Activated T-cell treated with anti-CD3 and anti-CD28 coated beads, Interleukin-2, amount 50 U/mL, for 72 hours (primary cell): ENCODE measurements at places on chromosomes 12 and 14. TPM values are rescaled to one million over a fixed set of nuclear protein-coding genes. Genes with fewer than 3 reads are reported as not detected.

The OVCH1 gene
- not detected for total RNA-seq

GRCh38 chr12:122031342-122032216, 9.9 kb downstream of the BCL7A start:
- DNase-seq, result peak; percentile 62

GRCh38 chr12:51622564-51622963, 31.5 kb downstream of the SCN8A start:
- no peak for DNase-seq

DNA sequence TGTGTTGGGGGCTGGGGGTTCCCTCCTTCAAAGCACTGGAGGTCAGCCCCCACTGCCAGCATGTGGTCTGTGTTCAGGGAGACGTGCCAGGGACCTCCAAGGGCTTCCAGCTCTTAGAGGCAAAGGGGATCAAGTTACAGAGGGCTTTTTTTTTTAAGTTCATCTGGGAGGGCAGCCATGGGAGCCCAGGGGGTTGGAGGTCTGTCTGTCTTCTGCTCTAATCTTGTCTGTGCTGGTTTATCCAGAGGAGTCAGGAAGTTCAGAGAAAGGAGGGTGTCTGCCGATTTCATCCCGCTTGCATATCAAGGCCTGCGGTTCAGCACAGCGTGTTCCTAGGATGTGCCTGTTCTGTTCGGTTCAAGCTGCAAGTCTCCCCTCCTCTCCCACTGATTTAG, 72.2 kb downstream of the TMEM132C start:
- no peak for DNase-seq

DNA sequence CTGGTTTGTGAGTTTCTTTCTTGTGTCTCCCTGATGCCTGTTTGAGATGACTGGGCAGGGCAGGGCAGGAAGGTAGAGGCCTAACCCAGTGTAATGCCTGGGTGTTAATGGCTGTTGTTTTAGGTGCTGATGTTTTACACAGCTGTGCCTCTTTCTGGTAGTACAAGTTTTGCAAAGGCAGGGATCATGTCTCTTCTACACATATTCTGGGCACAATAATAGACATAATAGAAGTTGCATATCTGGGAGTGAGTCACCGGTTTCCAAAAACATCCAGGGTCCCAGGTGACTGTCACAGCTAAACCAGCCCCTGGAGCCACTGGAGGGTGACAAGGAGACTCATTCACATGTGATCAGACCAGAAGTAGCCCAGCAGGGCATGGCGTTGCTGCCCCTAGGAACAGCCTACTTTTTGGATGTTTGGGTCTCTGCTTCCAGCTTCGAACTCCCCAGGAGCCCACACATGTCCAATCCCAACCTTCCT, 18.1 kb downstream of the TPCN1 start:
- DNase-seq, result no peak

GRCh38 chr12:109489016-109489954, 11.9 kb downstream of the UBE3B start:
- no peak for DNase-seq

DNA sequence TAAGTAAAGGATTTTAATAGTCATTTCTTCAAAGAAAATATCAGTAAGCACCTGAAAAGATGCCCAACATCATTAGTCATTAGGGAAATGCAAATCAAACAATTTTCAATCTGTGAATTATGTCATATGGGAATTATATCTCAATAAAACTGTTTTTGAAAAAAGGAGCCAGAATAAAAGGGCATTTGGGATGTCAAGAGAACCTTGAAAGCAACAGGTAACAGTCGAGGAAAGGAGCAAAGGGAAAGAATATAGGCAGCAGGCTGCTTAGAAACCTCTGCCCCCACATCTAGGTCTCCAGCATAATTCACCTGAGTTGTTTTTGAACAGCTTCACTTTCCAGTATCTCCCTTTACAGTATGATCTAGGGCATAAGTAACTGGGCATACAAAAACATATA, 12.2 kb downstream of the RAD9B start:
- no peak for DNase-seq

The SMIM41 gene
- total RNA-seq, result not detected

- no peak for DNase-seq
These were observed 67.0 kb downstream of the EML1 start for GRCh38 chr14:99860219-99860618.

GRCh38 chr12:98750511-98750910, 105.4 kb downstream of the APAF1 start:
- no peak for DNase-seq

The NID2 gene
- 0.24 TPM for total RNA-seq

GRCh38 chr12:78315028-78315427, 484.3 kb downstream of the NAV3 start:
- DNase-seq, result no peak

DNA sequence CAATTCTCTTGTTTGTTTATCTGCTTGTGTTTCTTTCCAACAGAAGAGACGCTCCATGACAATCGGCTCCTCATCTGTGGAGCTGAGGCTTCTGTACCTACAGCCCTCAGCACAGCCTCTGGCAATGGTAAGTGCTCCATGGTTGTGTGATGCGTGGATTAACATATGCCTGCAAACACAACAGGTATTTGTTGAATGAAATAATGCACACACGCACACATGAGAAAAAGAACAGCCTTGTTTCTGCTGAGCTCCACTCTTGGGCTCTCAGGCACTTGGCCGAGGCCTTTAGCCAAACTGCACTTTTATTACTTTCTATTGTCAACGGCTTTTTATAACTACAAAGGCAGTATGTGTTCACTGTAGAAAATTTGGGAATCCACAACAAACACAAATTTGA, 120.4 kb upstream of the TMCC3 start:
- DNase-seq, result no peak

DNA sequence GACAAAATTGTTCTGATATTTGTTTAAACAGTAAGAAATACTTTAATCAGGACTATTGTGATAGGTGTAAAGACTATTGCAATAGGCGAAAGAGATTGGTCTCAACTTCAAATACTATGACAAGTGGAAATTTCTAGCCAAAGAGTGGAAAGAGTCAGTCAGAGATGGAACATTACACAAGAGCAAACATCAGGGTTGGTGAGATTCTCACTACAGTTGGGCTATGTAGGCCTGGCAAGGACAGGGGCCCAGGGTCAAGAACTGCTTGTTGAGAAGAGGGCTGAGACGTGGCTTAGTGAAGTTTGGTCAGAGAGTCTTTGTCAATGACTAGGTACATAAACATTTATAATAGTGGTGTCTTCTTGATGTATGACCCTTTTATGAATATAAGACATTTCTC, 19.4 kb downstream of the CAND1 start:
- DNase-seq, result no peak

DNA sequence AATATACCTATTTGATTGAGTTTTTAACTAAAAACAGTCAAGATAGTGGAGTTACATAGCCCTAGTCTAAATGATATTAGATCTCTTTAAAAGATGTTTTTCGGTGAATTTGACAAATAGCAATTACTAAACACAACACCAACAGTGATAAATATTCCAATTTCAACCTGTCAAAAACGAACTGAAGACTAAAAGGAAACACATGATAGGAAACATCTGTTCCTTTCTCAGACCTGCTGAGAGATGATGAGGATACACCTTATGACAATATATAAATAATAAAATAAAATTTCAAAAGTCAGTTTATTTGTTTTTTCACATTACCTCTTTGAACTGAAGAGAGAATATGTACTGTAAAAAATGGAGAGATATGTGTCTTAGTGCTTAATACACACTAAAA, 232.7 kb downstream of the RASSF9 start:
- DNase-seq, result no peak

DNA sequence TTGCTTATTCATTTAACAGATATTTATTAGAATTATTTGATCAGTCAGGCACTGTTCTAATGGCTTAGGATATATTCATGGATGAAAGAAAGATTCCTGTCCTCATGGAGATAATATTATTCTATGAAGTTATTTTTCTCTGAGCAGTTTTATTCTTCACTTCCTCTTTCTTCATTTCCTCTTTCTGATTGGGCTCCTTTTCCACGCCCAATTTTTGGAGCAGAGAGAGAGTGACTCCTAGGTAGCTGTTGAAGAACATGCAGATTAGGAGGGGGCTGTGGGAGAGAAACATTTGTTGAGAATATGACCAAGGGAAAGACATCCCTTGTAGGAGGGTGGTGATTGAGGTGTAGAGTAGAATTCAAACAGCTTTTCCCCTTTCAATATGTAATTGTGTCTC, 6.0 kb upstream of the YARS2 start:
- no peak for DNase-seq

DNA sequence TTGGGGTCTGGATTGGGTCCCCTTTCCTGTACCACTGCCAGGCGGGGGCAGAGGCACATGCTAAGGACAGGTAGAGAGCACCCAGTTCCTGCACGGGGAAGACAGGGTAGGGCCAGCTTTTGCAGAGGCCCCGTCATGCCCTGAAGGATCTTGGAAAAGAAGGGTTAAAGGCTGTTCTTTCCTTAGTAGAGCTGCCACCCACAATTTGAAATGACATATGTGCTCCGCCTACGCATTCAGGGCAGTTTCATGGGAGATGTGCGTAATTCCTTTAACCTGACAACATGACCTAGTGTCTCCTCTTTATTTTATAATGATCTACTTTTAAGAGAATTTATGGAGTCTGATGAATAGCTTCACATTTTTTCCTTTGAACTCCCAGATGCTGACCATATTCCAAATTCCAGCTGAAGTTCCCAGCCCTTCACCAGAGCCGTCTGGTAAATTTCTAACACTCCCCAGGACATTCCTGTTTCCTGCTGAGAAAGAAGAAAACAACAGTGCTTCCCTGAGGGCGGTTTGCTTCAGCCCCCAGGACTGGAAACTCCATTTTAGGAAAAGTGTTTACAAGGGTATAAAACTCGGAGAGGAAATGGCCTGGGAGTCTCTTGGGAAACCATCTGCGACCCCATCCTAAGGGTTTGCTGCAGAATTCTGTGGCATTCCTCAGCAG, 58.9 kb upstream of the PLEKHG3 start:
- no peak for DNase-seq

GRCh38 chr12:13045816-13046215, 1.6 kb downstream of the FAM234B start:
- DNase-seq, result no peak

GRCh38 chr12:114442578-114442977, 36.6 kb upstream of the TBX5 start:
- no peak for DNase-seq

- DNase-seq, result no peak
These were observed 45.0 kb downstream of the GIT2 start for GRCh38 chr12:109951136-109951535.
